T-cell (primary cell): ENCODE measurements at places on chromosomes 4 and X.

GRCh38 chrX:23699636-23700194, 32.4 kb downstream of the PRDX4 start:
- H3K4me3 ChIP-seq: no peak overlapping the region
- peaks cover 6% of the 10 kb centered on the region for H3K36me3 ChIP-seq
- DNase-seq: peak; percentile 39
- H3K4me1 ChIP-seq: no peaks in the 10 kb centered on the region
- no peak overlapping the region for H3K27ac ChIP-seq

- DNase-seq: no peak
- no peaks in the 10 kb centered on the region for H3K4me1 ChIP-seq
- no peak overlapping the region for H3K4me3 ChIP-seq
- H3K36me3 ChIP-seq: no peaks in the 10 kb centered on the region
Observed at GRCh38 chrX:42754603-42755002, 23.4 kb downstream of the PPP1R2C start.

- no peaks in the 10 kb centered on the region for H3K4me1 ChIP-seq
- no peak overlapping the region for H3K4me3 ChIP-seq
- H3K27ac ChIP-seq: no peak overlapping the region
- no peak for DNase-seq
- no peaks in the 10 kb centered on the region for H3K27me3 ChIP-seq
Observed at GRCh38 chr4:175953960-175954521, 111.6 kb upstream of the WDR17 start.

DNA sequence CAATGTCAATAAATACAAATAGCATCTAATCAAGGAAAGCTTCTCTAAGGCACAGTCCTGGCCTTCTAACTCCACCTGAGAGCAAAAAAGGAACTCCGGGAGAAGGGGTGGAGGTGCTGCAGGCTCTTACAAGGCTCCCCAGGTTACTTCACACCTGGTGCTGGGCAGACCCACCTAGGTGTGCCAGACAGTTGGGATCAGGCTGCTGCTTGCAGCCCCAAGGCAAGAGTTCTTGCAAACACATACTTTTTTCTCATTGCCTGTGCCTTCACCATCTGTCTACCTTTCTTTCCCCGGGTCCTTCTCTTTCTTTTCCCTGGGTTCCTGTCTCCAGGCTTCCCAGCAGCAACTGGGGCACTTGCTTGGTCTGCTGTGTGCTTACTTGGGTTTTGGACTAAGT, 81.4 kb upstream of the STIM2 start:
- DNase-seq: no peak
- H3K4me1 ChIP-seq: no peaks in the 10 kb centered on the region
- peaks cover 2% of the 10 kb centered on the region for H3K36me3 ChIP-seq

DNA sequence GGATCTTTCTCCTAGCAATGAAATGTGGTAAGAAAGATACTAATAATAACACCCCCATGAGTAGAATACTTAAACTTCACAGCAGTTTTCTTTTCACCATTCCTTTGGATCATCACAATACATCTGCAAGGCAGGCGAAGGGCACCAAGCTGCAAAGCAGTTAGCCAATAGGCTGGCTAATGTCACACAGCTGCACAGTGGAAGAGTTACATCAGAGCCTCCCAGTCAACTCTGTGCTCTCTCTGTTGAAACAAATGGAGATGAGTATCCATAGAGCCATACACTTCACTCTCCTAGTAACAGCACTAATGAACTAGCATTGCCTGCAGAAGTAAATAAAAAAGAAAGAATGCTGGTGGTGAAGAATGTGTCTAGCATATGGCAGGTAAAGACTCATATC, 139.0 kb downstream of the ATG4A start:
- H3K27me3 ChIP-seq: no peaks in the 10 kb centered on the region
- no peak overlapping the region for H3K27ac ChIP-seq
- H3K4me3 ChIP-seq: no peak overlapping the region

GRCh38 chr4:148166132-148166591, 276.1 kb downstream of the NR3C2 start:
- DNase-seq: no peak
- H3K27me3 ChIP-seq: no peaks in the 10 kb centered on the region
- H3K4me3 ChIP-seq: no peak overlapping the region
- no peaks in the 10 kb centered on the region for H3K4me1 ChIP-seq
- no peak overlapping the region for H3K27ac ChIP-seq

DNA sequence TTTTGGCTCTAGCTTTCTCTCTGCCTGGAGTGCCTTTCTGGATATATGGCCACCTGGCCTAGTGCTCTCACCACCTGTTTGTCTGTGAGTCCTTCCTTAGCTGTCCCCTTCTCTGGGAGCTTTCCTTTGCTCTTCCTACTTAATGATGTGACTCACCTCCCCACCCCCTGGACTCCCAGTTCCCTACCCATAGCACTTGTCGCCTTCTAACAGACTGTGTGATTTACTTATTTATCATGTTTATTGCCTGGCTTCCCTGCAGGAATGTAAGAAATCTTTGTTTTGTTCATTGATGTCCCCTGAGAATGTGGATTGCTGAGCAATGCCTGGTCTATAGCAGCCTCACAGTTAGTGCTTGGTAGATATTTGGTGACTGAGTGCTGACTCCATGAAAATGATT, 18.9 kb downstream of the ADD1 start:
- no peaks in the 10 kb centered on the region for H3K27me3 ChIP-seq
- H3K27ac ChIP-seq: no peak overlapping the region
- no peak for DNase-seq
- peaks cover 6% of the 10 kb centered on the region for H3K36me3 ChIP-seq

- no peak for DNase-seq
- no peaks in the 10 kb centered on the region for H3K36me3 ChIP-seq
- no peaks in the 10 kb centered on the region for H3K27me3 ChIP-seq
- no peak overlapping the region for H3K27ac ChIP-seq
Observed at GRCh38 chrX:123990602-123991001, 29.1 kb downstream of the STAG2 start.

GRCh38 chr4:127957105-127957504, 7.9 kb downstream of the MFSD8 start:
- no peak overlapping the region for H3K4me3 ChIP-seq
- H3K36me3 ChIP-seq: peaks cover 7% of the 10 kb centered on the region
- no peaks in the 10 kb centered on the region for H3K27me3 ChIP-seq

- H3K4me1 ChIP-seq: no peaks in the 10 kb centered on the region
- H3K27ac ChIP-seq: no peak overlapping the region
- no peak overlapping the region for H3K4me3 ChIP-seq
- no peaks in the 10 kb centered on the region for H3K27me3 ChIP-seq
- DNase-seq: no peak
Observed at GRCh38 chr4:60579335-60579734, 620.8 kb upstream of the ADGRL3 start.

DNA sequence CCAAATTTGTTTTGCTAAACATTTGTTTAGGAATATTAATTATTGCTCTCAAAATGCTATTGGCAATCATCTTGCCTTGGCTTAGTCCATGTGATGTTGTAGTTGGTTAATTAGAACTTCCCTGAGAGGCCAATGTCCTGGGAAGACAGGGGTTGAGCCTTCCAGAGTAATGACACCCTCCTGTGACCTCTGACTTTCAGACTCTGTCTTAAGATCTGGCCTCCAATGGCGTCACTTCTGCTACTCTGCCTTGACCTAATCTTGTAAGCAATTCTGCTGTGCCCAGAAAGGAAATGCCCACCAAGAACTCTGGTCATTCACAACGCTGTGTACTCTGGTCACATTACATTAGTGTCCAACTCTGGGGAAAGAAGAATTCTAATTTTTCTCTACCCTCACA, 111.9 kb downstream of the SH3RF1 start:
- no peaks in the 10 kb centered on the region for H3K36me3 ChIP-seq
- DNase-seq: no peak
- H3K4me3 ChIP-seq: no peak overlapping the region
- H3K4me1 ChIP-seq: no peaks in the 10 kb centered on the region
- no peak overlapping the region for H3K27ac ChIP-seq
- no peaks in the 10 kb centered on the region for H3K27me3 ChIP-seq

GRCh38 chrX:24838629-24839028, 144.9 kb downstream of the POLA1 start:
- no peaks in the 10 kb centered on the region for H3K27me3 ChIP-seq
- no peak overlapping the region for H3K27ac ChIP-seq
- H3K36me3 ChIP-seq: no peaks in the 10 kb centered on the region
- H3K4me1 ChIP-seq: no peaks in the 10 kb centered on the region

GRCh38 chr4:114613560-114613959, 15.0 kb downstream of the UGT8 start:
- no peak overlapping the region for H3K27ac ChIP-seq
- no peak for DNase-seq
- H3K4me3 ChIP-seq: no peak overlapping the region
- H3K36me3 ChIP-seq: no peaks in the 10 kb centered on the region
- H3K27me3 ChIP-seq: no peaks in the 10 kb centered on the region

DNA sequence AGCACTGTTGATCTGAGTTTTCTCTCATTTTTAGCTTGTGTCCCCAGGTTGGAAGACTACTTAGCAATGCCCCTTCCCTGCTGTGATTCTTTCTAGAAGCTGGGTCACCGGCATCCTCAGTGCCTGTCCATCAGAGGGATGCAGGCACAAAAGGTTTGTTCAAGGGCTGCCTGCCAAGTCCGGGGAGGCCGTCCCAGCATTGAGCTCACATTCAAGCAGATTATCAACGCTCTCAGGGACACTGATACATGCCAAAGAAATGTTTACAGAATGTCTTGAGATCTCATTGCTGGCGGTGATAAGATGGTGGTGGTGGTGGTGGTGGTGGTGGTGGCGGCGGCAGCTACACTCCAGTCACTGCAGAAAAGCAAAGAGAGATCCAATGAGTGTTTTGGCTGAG, 79.6 kb upstream of the VCX3A start:
- no peaks in the 10 kb centered on the region for H3K27me3 ChIP-seq
- H3K4me1 ChIP-seq: no peaks in the 10 kb centered on the region
- H3K4me3 ChIP-seq: no peak overlapping the region
- no peak overlapping the region for H3K27ac ChIP-seq
